ENCODE measurements at places on chromosomes 7 and 10.
A peak's percentile ranks its signal among the peaks of the same experiment; 100 is the strongest.

DNA sequence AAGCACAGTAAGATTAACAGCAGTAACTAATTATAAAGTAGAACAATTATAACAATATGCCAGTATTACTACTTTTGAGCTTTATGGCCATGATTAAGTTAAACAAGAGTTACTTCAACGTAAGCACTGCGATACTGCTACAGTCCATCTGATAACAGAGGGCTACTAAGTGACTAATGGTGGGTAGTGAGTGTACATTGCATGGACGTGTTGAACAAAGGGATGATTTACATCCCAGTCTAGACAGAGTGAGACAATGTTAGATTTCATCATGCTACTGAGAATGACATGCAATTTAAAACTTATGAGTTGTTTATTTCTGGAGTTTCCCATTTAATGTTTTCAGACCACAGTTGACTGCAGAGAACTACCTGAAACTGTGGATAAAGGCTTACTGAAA, 45.6 kb downstream of the TPST1 start:
- no peak for DNase-seq

GRCh38 chr7:51077987-51078370, 238.6 kb downstream of the COBL start:
- no peak for DNase-seq

GRCh38 chr7:69738396-69738951, 140.2 kb downstream of the AUTS2 start:
- no peak for DNase-seq

- no peak for DNase-seq
Observed at GRCh38 chr7:44561481-44561880, 12.2 kb downstream of the DDX56 start.

- no peak for DNase-seq
Observed at GRCh38 chr10:52172581-52172980, 141.5 kb upstream of the DKK1 start.

- peak; percentile 40 for DNase-seq
Observed at GRCh38 chr10:43361547-43362190, 9.8 kb upstream of the FXYD4 start.
